Activated CD8-positive, alpha-beta memory T cell treated with anti-CD3 and anti-CD28 coated beads for 1 hour (primary cell): ENCODE measurements at places on chromosomes 2 and 18.

- no peak for DNase-seq
Measured at GRCh38 chr2:102439065-102439695, 16.2 kb downstream of the IL18RAP start.

DNA sequence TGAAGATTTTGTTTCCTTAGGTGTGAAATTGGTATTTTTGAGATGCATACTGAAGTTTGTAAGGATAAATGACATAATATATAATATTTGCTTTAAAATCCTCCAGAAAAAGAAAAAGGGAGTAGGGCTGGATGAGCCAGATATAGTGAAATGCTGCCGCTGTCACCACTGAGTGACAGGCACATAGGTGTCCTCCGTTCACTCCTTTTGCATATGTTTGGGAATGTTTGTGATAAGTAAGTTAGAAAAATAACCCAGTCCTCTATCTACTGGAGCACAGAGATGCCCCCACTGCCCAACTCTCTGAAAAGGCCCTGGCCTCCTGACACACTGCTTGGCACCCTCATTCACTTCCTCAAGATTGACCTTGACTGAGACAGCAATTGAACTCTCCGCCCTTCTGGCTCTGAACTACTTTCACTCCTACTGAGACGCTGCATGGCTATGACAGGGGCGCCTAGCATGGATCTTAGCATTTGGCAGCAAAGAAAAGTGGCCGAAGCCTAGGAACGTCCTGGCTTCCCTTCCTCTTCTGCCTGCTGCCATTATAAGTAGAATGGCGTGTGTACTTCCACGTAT is 10.1 kb downstream of the ID2 start:
- no peak for DNase-seq

GRCh38 chr2:207244971-207245925 is 79.5 kb upstream of the KLF7 start:
- DNase-seq: no peak

- no peak for DNase-seq
Measured at GRCh38 chr2:74585406-74586185, 31.1 kb downstream of the DOK1 start.

GRCh38 chr2:108073415-108074072 is 87.2 kb downstream of the SLC5A7 start:
- DNase-seq: no peak

- DNase-seq: no peak
Measured at GRCh38 chr2:35803126-35803525, 552.5 kb upstream of the CRIM1 start.

DNA sequence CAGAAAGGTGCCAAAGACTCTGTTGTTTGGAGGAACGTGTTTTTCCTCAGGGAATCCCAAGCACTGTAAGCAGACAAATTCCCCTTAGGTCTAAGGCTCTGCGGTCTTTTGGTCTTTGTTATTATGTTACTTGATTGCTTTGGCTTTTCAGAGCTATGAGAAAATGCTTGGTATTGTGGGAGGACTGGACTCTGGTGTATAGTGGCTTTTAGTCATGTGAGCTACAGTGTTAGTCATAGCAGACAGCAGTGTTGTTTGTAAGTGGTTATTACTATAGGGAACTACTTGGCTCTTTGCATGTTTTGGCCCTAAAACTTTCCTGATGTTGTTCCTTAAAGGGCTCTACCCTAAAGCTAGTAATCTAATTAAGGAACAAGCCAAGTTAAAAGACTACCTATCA is 956.2 kb upstream of the LRATD1 start:
- no peak for DNase-seq

GRCh38 chr2:224055101-224055500 is 16.0 kb upstream of the SERPINE2 start:
- DNase-seq: no peak

DNA sequence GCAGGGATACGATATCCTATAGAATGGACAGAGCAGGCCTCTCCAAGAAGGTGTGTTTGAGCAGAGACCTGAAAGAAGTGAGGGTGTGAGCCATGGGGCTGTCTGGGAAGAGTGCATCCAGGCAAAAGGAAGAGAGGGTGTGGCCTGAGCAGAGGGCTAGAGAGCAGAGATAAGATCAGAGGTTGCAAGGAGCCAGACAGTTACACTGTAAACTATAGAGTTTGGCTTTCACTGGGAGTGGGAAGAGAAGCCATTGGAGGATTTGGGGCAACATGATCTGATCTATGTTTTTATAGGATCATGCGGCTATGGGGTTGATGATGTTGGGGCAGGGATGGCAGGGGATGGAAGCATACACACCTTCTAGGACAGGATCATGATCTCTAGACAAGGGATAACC is 124.1 kb upstream of the MAP3K20 start:
- no peak for DNase-seq

DNA sequence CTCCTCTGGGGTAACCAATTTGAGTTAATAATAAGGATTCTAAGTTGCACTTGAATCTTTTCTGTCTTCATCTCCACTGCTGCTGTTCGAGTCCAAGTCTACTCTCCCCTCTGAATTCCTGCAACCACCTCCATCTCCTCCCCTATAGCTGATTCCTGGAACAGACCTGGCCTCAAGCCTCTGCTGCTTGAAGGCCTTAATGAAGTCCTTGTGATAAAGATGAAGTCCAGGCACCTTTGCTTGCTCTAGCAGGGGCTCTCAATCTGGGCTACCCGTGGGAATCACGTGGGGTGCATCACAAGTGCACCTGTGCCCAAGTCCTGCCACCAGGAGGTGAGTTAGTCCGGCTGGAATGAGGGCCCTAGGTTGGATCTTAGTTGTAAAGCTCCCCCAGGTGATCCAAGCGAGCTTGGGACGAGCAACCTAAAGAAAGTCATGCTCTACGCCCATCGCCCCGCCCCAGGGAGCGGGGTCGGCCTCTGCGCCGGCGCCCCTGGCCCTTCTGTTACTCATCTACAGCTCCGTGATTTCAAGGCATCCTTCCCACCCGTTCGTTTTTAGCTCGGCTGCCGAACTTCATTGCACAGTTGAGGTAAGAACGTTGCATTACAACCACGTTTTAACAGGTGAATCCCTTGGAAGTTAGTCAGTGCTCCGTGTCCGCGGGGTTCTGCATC is 905 bp upstream of the IAH1 start:
- no peak for DNase-seq

DNA sequence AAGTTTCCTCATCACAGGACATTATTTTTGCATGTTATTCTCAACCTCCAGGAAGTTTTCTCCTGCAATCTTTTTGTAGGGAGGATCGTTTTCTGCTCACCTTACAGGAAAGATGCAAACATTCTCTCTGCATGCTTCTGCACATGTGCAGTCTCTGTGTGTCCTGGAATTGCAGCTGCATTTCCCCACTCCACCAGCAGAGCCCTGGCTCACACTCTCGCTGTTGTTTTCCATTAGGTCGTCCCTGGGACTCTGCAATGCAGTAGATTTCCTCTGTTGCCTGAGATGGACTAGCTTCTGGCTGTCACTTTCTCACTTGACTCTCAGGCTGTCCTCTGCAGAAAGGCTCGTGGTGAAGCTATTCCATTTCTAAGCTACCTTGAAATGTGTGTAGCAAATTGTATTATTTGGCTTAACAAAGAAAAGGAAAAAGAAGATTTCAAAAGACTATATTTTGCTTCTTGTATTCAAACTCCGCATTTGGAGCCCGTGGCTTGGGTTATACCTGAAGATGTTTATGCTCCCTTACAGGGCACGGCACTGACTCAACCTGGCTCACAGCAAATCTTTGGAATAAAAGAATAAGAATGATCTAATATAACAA is 346.7 kb downstream of the RAD51AP2 start:
- DNase-seq: no peak

GRCh38 chr2:153059338-153060052 is 341.1 kb downstream of the ARL6IP6 start:
- DNase-seq: no peak
